ENCODE measurements at places on chromosomes 7 and 10. TPM values are rescaled to one million over a fixed set of nuclear protein-coding genes. Genes with fewer than 3 reads are reported as not detected.
A peak's percentile ranks its signal among the peaks of the same experiment; 100 is the strongest.

GRCh38 chr7:15719311-15719710, 32.8 kb upstream of the MEOX2 start:
- DNase-seq = no peak

GRCh38 chr10:80199828-80200227, 5.5 kb downstream of the ANXA11 start:
- DNase-seq = no peak

Gene A1CF
- not detected for total RNA-seq

DNA sequence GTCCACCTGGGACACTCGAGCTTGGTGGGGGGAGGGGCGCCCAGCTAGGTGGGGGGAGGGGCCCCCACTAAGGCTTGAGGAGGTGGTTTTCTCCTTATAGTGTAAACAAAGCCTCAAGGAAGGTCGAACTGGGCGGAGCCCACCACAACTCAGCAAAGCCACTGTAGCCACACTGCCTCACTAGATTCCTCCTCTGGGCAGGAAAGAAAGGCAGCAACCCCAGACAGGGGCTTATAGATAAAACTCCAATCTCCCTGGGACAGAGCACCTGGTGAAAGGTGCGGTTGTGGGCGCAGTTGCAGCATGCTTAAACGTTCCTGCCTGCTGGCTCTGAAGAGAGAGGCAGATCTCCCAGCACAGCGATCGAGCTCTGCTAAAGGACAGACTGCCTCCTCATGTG, 133.1 kb downstream of the SNX13 start:
- DNase-seq = peak; percentile 56

DNA sequence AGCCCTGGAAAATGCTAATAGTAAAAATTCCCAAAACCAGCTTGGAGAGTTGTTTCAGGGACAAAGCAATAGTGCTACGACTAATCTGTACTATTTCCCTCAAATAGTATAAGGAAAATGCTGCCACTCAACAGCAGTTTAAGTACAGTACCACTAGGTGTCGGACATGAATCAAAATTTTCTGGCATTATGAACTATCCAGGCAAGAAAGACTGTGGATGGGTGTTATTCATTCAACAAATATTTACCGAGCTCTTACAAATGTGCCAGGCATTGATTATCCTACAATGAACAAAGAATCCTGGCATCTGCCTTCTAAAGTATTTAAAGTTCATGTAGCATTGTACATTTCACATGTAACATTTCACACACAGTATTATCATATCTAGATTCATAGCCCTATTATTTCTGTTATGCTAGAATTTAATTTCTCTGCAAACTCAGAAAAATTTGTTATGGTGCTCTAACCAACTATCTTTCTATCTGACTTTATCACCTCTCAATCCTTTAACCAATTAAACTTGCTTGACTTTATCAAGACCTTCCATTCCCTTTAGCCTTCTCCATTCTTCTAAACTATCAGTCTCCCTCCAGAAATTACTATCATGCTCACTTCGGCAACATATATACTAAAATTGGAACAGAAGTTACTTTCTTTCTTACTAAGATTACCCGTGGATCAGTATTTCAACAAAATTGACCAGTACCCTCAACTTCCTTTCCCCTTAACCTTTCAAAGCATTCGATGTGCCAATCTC, 80.6 kb downstream of the ARHGAP21 start:
- DNase-seq = no peak

Gene ANKRD2
- not detected for total RNA-seq

GRCh38 chr7:50837965-50838364, 55.3 kb upstream of the GRB10 start:
- no peak for DNase-seq

DNA sequence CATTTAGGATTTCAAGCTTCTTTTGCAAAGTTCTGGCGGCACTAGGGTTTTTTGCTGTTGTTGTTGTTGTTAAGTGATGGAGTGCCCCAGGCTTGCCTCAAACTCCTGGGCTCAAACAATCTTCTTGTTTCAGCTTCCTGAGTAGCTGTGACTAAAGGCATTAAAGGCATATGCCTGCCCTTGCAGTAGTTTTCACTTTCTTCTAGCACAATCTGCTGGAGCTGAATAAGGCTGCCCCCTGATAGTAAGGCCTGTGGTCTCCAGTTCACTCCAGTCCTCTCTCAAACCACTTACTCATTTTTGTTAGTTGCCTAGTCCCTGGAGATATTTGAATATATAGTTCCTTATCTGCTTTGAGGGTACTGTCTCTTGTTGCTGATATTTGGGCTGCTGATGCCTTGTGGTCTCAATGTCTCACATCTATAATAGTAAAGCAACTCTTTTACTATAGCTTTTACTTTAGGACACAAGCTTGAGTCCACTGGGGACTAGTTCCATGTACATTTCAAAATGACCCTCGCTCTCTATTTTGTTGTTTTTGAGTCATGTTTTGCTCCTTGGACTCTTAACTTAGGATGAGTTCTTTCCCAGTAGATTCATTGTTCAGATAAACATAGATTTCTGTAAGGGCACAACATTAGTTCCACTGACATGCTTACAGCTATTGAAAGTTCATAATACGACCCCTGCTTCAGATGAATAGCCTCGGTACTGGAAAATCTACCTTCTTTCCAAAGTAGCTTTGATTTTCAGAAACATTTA, 25.5 kb downstream of the PHF14 start:
- DNase-seq = no peak

- no peak for DNase-seq
These were observed 64.0 kb upstream of the FERD3L start for GRCh38 chr7:19209166-19209696.

DNA sequence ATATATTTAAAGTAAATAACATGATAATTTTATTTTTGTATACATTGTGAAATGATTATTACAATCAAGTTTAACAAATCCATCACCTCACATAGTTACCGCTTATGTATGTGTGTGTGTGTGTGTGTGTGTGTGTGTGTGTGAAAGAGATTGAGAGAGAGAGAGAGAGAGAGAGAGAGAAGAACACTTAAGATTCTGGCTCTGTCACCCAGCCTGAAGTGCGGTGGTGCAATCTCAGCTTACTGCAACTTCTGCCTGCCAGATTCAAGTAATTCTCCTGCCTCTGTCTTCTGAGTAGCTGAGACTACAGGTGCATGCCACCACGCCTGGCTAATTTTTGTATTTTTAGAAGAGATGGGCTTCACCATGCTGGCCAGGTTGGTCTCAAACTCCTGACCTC, 17.8 kb downstream of the LYZL1 start:
- no peak for DNase-seq

Gene HABP2
- not detected for total RNA-seq

- DNase-seq = no peak
These were observed 235.1 kb upstream of the CELF2 start for GRCh38 chr10:10782603-10783002.

- no peak for DNase-seq
These were observed 65.2 kb downstream of the CUBN start for GRCh38 chr10:17064435-17064834.

Gene ARHGEF5
- total RNA-seq = 33.9 TPM

Data from H9 (cell line).